Posterior vena cava (tissue), 2 donors: ENCODE measurements at places on chromosomes 5 and 9. TPM values are rescaled to one million over a fixed set of nuclear protein-coding genes. Genes with fewer than 3 reads are reported as not detected.

Gene PCDHGB6
- 6.7 TPM for total RNA-seq

Gene OR13C4
- not detected for total RNA-seq

Gene RAB3C
- 10.6 TPM for total RNA-seq

Gene TMC1
- 0.69 TPM for total RNA-seq

Gene PRDM9
- not detected for total RNA-seq

Gene DMRT3
- not detected for total RNA-seq

Gene CLIC3
- 1.9 TPM for total RNA-seq

Gene PCDHGA10
- total RNA-seq, result 5.7 TPM

Gene SPACA9
- total RNA-seq, result 2.7 TPM

Gene C6
- total RNA-seq, result 2.6 TPM

Gene HCN1
- not detected for total RNA-seq

Gene SLC25A2
- 0.46 TPM for total RNA-seq

Gene NIM1K
- total RNA-seq, result 0.83 TPM

Gene PCDHGB2
- 4.7 TPM for total RNA-seq

Gene MTX3
- total RNA-seq, result 19.2 TPM

Gene GARIN3
- total RNA-seq, result not detected

Gene ELOVL7
- 4.3 TPM for total RNA-seq

Gene IL31RA
- total RNA-seq, result not detected

Gene OMD
- total RNA-seq, result 15.1 TPM

Gene SPATA31A7
- not detected for total RNA-seq

Gene C9orf85
- 9.9 TPM for total RNA-seq

Gene FOXD4L5
- 0.14 TPM for total RNA-seq

Gene SLC6A18
- not detected for total RNA-seq

Gene GAS1
- total RNA-seq, result 160 TPM

Gene MARVELD2
- total RNA-seq, result 1.00 TPM

Gene EPB41L4B
- total RNA-seq, result 0.62 TPM

Gene COL5A1
- 71.1 TPM for total RNA-seq

Gene RGS7BP
- 11.7 TPM for total RNA-seq

Gene ZNF618
- 9.2 TPM for total RNA-seq

Gene LSM11
- total RNA-seq, result 5.8 TPM

Gene RCL1
- 24.7 TPM for total RNA-seq

Gene DNAJC21
- total RNA-seq, result 49.3 TPM
